ENCODE measurements at places on chromosomes 5 and 9.

- DNase-seq: no peak
These were observed 403.5 kb upstream of the IRX4 start for GRCh38 chr5:2286250-2286649.

DNA sequence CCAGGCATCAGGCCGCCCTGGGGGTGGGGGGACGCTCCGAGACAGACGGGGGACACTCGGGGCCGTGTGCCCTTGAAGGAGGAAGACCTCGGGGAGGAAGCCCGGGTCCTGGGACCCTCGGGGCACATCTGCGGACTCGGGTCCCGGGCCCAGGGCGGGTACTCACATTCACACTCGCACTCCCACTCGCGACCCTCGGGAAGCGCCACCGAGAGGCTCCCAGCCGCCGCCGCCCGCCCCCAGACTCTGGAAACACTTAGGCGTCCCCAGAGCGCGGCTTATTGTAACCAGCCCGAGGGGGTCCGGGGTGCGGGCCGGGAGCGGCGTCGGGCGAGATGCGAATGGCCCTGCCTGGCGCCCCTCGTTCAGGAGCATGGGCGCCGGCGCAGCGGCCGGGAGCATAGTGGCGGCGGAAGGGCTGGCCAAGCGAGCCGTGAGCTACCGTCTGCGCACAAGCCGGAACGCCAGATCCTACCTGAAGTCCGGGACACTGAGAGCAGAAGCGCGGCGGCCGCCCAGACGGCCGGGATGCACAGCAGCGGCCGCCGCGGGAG lies 559 bp downstream of the ROR2 start:
- no peak for DNase-seq

GRCh38 chr5:74167930-74168315 lies 472.6 kb downstream of the ENC1 start:
- DNase-seq: no peak

DNA sequence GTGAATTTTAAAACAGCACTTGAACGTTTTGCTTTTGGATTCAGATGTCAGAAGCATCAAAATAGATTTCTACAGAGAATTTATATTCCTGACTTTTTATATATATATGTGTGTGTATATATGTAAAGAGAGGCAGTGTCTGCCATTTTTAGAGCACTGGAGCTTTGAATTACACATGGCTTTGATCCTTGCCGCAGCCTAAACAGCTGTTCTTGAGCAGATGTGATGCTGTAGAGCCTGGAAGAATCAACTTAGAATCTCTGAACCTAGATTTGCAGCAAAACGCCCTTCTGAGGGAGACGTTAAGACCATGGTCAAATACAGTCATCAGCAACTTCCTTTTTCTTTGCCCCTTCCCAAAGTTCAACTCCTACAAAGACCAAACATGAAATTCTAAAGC lies 21.7 kb upstream of the C5orf47 start:
- DNase-seq: no peak

GRCh38 chr9:10983251-10983650 lies 370.4 kb upstream of the PTPRD start:
- no peak for DNase-seq

GRCh38 chr5:79200573-79201183 lies 35.3 kb upstream of the JMY start:
- DNase-seq: no peak

- DNase-seq: no peak
These were observed 668.2 kb downstream of the DTWD2 start for GRCh38 chr5:118320121-118320520.

GRCh38 chr5:102809033-102809432 lies 53.9 kb downstream of the PAM start:
- no peak for DNase-seq
